CD4-positive, alpha-beta T cell treated with Interleukin-10 for 1 hour (primary cell): ENCODE measurements at places on chromosomes 13 and 19.

GRCh38 chr13:57673197-57673596, 41.7 kb downstream of the PCDH17 start:
- no peak for DNase-seq

GRCh38 chr13:94586371-94586770, 9.6 kb downstream of the TGDS start:
- no peak for DNase-seq

- DNase-seq = no peak
These were observed 210.8 kb upstream of the UBL3 start for GRCh38 chr13:30061217-30061616.

GRCh38 chr13:23243066-23243465, 62.3 kb downstream of the SGCG start:
- no peak for DNase-seq

GRCh38 chr13:94617389-94618000, 15.8 kb downstream of the GPR180 start:
- peak; percentile 68 for DNase-seq

DNA sequence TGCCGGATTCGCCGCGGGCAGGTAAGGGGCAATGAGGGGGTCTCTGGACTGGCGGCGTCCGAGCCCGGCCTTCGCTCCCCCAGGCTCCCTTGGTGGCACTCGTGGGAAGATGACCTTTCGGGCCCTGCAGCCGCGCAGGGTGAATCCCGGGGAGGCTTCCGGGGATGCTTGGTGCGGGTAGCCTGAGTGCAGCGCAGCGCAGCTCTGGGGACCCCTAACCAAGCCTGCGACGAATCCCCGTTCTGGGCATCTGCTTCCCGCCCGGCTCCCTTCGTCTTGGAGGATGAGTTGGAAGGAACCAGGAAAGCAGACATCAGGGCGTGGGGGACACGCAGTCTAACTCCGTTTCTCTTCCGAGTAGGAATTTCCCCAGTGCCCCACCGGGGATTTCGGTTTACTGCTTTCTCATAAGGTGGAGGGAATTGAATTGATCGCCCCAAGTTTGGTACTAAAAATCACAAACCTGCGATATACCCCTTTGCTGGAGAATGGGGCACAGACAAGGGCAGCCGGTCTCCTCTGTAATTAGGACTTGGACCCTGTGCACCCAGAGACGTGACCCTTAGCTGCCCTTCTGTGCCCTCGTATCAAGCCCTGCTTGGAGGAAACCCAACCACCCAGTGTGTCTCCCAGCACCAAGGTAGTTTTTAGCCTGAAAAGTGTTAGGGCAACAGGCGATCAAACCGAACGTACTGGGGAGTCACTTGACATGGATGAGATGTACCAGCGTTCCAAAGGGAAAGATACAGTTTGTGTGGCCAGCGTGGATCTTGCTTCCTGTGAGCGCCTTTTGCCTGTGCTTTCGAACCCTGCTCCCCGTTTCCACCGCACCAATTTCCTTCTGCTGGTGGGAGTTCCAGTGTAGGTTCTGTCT, 1.0 kb downstream of the GPC5 start:
- no peak for DNase-seq

DNA sequence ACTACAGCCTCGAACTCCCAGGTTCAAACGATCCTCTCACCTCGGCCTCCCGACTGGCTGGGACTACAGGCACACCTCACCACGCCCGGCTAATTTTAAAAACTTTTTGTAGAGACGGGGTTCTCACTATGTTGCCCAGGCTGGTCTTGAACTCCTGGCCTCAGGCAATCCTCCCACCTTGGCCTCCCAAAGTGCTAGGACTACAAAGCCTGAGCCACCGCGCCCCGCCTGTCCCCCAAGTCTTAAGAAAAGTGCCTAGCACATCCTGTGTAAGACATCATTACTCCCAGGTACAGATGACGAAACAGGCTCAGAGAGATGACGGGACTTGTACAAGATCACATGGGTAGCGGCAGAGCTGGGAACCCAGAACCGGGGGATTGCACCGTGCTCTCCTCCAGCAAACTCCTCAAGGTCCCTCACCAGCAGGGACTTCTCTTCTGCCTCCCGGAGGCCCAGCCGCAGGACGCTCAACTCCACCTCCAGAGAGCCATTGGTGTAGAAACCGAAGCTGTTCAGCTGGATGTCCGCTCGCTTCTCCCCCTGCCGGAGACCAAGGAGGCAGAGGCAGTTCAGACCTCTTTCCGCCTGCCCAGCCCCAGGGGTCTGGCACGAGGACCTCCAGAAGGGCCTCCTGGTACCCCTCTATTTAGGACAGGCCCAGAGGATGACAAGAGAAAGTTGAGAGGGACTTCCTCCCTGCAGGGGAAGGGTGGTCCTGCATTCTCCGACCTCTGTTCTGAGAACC, 1.0 kb downstream of the GPR108 start:
- peak; percentile 83 for DNase-seq

- DNase-seq = no peak
These were observed 62.4 kb downstream of the TEX29 start for GRCh38 chr13:111382877-111383276.

- DNase-seq = no peak
These were observed 57.3 kb downstream of the IFT88 start for GRCh38 chr13:20624213-20624612.
